Brain (organoid and tissue), 16 donors: ENCODE measurements at places on chromosomes 6 and 20. TPM values are rescaled to one million over a fixed set of nuclear protein-coding genes. Genes with fewer than 3 reads are reported as not detected.

DNA sequence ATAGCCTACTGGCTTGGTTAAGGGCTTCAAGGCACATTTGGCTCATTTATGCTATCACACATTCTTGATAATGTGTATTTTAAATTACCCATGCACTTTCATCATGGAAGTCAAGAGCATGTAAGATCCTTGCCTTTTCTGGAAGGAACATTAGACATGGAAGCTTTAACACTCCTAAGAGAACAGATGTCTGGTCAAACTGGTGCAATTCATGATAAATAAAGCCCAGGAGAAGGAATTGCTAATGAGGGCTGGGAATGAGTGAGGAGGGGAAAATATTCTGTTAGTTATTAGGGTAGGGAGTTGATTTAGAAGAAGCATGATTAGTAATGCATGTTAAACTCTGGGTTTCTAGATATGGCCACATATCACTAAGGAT is 688.6 kb upstream of the CITED2 start:
- no peak for DNase-seq

DNA sequence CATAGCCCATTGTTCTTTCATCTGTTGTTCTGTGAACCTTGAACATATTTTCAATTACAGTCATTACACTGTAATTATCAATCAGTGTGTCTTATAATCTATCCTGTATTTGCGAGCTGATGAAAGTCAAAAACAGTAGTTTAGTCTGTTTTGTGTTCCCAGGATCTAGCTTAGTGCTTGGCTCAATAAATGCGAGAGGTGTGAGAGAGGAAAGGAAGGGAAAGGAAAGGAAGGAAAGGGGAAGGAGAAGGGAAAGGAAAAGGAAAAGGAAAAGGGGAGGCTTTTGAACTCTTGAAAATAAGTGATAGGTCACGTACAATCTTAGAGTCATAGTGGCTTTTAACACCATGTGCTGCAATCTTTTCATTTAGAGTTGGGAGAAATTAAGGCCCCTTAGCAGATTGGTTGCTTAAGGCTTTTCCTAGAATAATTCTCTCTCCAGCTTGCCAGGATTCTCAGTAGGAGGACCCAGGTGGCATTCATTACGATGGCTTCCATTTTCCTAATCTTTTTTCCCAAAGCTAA is 433.8 kb upstream of the PLCB4 start:
- no peak for DNase-seq

- DNase-seq = no peak
Observed at GRCh38 chr6:109695468-109695867, 4.4 kb downstream of the FIG4 start.

Gene LTB
- not detected for polyA plus RNA-seq
